ENCODE measurements at places on chromosomes 12 and 14. TPM values are rescaled to one million over a fixed set of nuclear protein-coding genes. Genes with fewer than 3 reads are reported as not detected.

Gene RBMS2
- total RNA-seq: 18.2 TPM

DNA sequence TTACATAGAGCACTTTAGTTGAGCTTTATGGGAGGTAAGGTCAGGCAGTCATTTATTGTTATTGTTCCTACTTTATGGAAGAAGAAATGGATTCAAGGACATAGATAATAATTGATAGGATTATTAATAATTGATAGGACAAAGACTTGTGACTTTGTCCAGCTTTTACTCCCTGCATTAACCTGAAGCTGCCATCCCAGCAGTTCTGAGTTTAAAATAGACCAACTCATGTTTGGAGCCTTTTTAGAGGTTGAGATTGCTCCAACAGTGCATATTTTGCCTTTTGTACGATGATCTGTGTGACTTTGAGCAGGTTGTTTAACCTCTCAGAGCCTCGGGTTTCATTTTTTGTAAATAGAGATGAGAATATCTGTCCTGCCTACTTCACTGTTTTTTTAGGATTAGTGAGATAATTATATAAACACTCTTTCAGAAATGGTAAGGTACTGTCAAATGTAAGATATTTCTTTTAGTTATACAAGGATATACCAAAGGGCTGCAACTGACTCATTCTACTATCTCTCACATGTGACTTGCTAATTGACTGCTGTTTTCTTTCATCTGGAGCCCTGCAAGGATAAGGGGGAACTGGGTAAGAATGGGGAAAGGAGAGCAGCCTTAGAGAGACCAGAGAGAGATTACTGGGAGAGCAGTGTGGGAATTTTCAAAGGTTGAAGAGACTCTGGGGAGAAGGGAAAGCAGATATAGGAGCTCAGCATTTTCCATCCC is 15.3 kb downstream of the WDR20 start:
- DNase-seq: no peak

DNA sequence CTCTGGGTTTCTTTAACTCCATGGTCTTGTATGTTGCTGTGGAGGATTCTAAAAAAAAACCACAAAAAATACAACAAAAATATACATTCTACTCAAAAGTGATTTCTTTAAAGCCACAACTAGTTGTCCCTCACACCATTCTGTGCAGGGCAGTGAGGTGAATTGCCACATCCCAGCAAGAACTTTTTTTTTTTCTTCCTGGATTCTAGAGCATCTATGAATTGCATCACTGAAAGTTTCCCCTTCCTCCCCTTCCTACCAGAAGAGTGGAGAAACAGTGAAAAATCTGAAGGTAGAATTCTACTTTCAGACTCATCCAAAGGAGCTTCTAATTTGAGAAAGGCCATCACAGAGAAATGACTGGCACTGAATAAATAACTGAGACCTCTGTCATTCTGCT is 395.3 kb downstream of the AEBP2 start:
- DNase-seq: no peak

GRCh38 chr14:101791919-101792572 is 30.5 kb downstream of the PPP2R5C start:
- DNase-seq: no peak

DNA sequence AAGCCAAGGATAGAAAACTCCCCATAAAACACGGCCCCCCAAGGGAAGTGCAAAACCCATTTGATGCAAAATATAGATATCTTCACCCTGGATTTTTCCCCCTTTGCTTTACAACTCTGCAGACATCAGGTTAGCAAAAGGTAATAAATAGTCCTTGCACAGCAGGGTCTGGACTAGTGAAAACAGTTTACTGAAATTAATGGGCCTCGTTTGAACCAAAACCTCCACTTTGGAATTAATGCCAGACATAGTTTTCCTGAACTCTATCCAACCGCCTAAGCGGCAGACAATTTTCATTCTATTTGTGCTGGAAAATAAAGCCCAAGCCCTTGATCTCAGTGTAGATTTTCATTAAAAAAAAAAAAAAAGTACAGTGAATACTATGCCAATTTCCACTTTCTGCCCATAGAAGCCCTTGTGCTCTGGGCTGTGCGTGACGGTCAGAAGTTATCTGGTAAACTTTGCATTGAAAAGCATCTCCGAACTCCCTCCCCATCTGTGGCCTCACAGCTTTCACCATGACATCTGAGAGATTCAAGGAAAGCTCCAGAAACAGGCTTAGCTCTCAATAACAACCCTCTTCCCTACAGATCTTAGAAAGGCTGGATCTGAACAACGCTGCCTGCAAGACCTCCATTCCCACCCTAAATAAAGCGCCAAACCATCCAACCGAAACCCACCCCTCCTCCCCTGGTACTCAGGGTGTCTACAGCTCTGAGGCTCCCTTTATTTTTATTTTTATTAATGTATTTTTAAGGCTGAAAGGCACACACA is 11.0 kb upstream of the IRF2BPL start:
- peak; percentile 23 for DNase-seq

Gene GALC
- 44.4 TPM for total RNA-seq
